ENCODE measurements at places on chromosomes 3 and 15. TPM values are rescaled to one million over a fixed set of nuclear protein-coding genes. Genes with fewer than 3 reads are reported as not detected.

PLOD2 gene
- polyA plus RNA-seq, result not detected

ROPN1 gene
- polyA plus RNA-seq, result not detected

DNA sequence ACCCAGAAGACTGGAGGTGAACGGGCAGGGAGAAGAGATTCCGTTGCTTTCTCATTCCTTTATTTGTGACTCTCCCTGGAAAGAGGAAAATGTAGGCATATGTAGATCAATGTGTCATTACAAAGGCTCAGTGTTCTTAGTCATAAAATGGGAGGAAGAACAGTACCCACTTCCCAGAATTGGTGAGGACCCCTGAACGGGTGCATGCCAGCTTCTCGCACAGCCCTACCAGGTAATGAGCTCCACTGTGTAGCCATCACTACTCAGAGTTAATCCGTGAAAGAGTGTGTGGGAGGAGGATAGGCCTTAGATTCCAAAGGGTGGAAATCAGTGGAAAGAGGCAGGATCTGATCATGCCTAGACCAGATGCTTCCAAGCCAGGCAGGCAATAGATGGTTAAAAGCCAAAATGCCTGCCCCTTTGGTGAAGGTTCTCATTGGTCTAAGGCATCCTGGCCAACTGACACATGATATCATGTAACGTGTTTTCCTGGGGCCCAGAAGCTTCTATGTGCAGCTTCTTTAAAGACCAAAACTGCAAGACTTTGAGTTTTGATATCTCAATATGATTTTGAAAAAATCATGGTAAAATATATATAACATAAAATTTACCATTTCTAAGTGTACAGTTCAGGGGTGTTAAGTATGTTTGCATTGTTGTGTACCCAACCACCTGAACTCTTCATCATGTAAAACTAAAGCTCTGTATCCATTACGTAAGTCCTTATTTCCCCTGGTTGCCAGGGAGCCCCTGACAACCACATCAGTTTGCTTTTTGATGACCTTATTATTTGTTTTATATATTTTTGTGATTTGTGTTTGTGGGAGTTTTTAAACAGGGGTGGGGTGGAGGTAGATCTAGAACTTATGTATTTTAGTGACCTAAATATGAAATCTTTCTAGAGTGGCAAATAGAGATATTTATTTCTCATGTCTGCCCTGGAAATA, 402.2 kb upstream of the CFAP20DC start:
- DNase-seq, result peak; percentile 5

- no peak for DNase-seq
These were observed 31.6 kb downstream of the ISL2 start for GRCh38 chr15:76368122-76368621.

- peak; percentile 100 for DNase-seq
These were observed at the start of gene MLH1 for GRCh38 chr3:36993326-36994283. Gene MLH1 (plus strand): TSS chr3:36993518. CDS start chr3:36993548, 30 bp downstream.

GRCh38 chr3:81339040-81339845, 422.2 kb downstream of the GBE1 start:
- DNase-seq, result no peak

DNA sequence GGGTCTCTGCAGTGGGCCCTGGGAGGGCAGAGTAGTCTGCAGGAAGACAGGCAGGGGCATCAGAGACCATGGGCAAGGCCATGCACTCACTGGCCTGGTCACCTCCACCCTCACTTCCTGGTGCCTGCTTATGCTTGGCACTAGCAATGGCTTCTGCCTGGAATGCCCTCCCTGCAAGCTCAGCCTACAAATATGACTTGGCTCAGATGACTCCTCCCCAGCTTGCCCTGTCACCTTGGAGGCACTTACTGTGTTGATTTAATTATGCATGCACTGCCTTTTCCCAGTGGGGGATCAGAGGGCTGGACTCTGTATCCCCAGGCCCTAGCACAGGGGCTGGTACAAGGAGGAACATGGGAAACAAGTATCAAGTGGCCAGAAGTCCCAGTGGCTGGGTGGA, 7.8 kb downstream of the C3orf18 start:
- DNase-seq, result no peak

DNA sequence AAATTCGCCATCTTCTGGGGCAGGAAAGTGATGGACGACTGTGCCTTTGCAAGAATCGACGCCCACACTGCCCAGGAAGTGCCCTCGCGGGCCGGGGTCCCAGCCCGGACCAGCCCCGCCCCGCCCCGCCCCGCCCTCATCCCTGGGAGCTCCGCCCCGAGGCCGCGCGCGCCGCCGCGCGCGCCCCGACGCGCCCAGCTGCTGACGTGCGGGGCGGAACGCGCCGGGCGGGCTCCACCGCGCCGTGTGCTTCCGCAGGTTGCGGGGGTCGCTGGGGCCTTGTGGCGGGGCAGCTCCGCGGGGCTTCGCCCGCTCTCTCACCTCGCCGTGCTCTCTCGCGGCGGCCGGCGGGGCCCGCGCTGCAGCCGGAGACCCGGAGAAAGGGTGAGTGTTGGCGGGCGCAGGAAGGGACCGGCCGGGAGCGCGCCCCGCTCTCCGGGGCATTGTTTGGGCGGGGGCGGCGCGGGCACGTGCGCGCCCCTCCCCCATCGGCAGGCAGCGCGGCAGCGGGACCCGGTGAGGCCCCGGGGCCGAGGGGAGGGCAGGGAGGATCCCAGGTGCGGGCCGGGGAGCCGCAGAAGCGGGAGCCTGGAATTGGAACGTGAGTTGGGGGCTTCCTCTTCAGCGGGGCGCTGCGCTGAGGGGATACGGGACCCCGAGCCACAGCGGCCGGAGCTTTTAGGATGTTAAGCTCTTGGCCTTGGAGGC, at the start of gene YEATS2:
Gene YEATS2, plus strand, starts transcription at position 188 of the 708 bp plus-strand sequence. CDS start 17,366 bp downstream, outside the sequence.
- peak; percentile 82 for DNase-seq

Measured in B cell (primary cell).